ENCODE measurements at places on chromosomes 5 and 9.

DNA sequence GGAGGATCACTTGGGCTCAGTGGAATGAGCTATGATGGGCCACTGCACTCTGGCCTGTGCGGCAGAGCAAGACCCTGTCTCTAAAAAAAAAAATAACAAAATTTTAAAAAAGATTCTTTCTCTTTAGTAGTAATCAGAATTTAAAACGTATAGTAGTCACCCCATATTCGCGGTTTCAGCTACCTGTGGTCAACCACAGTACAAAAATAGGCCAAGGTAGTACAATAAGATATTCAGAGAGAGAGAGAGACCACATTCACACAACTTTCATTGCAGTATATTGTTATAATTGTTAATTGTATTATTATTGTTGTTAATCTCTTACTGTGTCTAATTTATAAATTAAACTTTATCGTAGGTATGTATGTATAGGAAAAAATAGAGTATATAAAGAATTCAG, 18.7 kb downstream of the INIP start:
- no peak for DNase-seq

- DNase-seq = no peak
Measured at GRCh38 chr9:91395553-91396471, 27.8 kb downstream of the NFIL3 start.

DNA sequence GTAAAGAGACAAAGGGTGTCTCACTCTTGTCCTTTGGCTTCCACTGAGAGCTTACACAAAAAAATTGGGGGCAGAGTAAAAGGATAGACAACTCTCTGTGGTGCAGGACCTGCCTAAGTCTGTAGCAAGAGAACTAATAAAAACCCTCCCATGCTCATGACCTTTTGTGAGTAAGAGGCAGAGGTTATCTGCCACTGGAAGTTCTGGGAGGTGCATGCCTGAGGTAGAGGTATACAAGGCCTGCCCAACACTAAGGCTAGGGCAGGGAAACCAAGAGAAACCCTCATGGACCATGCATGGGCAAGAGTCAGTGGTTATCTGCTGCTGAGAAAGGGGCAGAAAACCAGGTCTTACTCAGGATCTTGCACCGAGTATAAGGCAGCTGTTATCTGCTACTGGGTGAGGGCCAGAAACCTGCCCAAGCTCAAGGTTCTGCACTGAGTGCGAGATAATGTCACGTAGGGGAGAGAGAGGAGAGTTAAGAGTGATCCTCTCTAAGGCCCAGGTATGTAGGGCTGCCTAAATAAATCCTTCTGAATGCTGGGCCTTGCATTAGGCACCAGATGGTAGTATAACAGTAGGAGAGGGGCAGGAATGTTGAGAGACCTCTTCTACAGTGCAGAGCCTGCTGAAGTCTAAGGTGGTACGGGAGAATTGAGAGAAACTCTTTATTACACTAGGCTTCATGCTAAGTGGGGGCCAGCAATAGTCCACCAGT, 143.4 kb downstream of the MACROH2A1 start:
- DNase-seq = no peak

DNA sequence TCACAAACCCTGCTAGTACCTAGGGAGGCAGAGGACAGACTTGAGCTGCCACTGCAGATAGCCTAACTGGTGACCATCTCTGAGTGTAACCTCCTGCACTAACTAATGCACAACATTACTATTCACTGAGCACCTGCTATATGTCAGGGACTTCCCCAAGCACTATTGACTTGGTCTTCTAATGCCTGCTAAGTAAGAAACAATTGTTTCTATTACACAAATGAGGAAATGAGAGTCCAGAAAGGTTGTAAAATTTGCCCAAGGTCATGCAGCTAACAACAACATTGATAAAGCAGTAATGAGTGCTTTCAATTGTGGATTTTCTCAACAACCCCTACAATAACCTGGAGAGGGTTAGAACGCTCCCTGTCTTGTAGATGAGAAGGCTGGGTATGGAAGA, 183.7 kb downstream of the ZNF462 start:
- DNase-seq = no peak

GRCh38 chr5:15558240-15558639, 58.3 kb downstream of the FBXL7 start:
- no peak for DNase-seq

DNA sequence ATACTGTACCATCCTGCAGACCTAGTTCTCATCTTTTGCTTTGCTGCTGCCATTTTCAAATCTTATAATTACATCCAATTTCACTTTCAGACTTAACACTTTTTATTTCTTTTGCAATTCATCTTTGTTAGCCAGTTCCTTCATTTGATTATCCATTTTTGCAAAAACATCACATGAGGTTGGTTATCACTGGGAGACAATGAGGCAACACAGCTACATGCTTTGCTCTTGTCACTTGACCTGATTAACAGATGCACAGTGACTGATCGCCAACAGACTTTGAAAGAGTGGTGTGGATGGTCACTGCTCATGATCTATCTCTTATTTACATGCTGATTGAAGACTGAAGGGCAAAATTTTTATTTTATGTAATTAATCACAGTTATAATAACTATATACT, 17.0 kb upstream of the RNF20 start:
- DNase-seq = no peak

DNA sequence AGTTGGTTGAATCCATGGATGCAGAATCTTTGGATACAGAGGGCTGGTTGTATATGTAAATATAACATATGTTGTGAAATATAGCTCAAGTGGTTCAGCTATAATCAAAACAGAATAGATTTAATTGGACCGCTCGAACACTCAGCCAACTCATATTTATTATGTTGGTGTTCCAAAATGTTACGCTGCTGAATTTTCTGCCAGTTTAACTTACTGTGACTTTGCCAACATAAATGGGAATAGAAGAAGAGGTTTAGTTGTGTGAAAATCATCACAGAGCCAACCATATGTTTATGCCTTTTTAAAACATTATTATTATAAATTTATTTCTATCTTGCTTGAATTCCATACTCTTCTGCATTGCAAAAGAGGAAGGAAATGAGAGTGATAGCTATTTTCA, 178.2 kb upstream of the FBXL7 start:
- DNase-seq = no peak

DNA sequence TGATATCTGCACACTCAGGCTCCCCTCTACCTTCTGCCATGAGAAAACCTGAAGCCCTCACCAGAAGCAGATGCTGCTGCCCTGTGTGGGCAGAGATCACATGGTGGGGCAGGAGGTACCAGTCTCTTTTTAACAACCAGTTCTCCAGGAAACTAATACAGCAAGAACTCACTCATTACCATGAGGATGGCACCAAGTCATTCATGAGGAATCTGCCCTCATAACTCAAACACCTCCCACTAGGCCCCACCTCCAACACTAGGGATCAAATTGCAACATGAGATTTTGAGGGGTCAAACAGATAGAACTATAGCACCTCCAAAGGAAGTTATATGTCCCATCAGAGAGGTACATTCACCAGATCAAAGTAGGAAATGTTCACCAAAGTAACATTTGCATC, 136.3 kb upstream of the SHB start:
- no peak for DNase-seq

- DNase-seq = no peak
Measured at GRCh38 chr9:116005205-116005604, 148.4 kb upstream of the PAPPA start.

- DNase-seq = no peak
Measured at GRCh38 chr9:68419901-68420300, 63.5 kb downstream of the PGM5 start.

DNA sequence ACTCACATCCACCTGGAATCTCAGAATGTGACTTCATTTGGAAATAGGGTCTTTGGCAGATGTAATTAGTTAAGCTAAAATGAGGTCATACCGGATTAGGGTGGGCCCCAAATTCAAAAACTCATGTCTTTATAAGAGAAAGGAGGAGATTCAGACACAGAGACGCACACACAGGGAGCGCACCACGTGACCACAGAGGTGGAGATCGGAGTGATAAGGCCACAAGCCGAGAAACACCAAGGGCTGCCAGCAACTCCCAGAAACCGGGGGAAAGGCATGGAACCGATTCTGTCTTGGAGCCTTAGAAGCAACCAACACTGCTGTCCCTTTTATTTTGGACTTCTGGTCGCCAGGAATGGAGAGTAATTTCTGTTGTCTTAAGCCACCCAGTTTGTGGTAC, 31.8 kb upstream of the LMX1B start:
- no peak for DNase-seq

- no peak for DNase-seq
Measured at GRCh38 chr5:81195335-81195929, 37.7 kb upstream of the CKMT2 start.

GRCh38 chr5:119365847-119366539, 10.2 kb downstream of the TNFAIP8 start:
- no peak for DNase-seq

- no peak for DNase-seq
Measured at GRCh38 chr9:70105147-70105546, 61.5 kb downstream of the MAMDC2 start.

GRCh38 chr5:109177782-109178181, 232.0 kb downstream of the PJA2 start:
- no peak for DNase-seq

DNA sequence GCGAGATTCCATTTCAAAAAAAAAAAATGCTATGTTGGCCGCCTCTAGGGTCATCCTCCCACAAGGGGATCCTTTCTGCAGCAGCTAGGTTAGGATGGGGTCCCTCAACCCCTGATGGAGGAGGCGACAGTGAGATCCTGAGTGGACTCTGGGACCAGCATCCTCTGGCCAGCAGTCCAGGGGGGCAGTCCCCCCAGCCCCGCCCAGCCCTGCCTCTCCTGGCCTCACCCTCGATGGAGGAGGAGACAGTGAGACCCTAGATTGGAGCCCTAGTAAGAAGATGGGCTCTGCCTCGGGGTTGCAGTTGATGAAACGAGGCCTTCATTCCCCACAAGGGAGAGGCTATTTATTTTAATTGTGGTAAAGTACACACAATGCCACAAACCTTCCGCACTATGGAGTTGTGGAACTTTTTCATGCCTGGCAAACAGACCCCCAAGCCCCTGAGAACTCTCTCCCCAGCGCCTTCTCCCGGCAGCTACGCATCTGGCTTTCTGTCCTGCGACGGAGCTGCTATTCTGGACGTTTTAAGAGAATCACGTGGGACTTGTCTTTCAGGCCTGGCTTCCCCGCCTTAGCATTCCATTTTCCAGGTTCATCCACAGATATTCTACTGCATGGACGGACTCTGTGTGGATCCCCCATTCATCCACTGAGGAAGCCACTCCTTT, 15.8 kb downstream of the VAV2 start:
- no peak for DNase-seq

DNA sequence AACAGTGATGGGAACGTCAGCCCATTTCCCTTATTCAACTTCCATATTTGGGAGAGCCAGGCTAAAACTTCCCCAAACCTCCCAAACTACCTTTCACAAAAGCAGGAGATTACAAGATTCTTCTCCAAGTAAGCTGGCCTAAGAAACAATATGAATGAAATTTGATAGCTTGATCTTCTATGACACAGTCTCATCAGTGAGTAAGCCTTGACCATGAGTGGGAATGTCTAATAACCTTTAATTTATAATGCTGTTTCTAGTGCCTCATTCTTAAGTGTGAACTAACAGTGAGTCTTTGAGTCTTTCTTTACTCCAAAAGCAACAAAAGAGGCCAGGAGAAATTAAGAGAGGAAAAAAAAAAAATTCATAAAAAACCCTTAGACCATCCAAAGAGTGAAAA, 1379.9 kb downstream of the EFNA5 start:
- DNase-seq = no peak

DNA sequence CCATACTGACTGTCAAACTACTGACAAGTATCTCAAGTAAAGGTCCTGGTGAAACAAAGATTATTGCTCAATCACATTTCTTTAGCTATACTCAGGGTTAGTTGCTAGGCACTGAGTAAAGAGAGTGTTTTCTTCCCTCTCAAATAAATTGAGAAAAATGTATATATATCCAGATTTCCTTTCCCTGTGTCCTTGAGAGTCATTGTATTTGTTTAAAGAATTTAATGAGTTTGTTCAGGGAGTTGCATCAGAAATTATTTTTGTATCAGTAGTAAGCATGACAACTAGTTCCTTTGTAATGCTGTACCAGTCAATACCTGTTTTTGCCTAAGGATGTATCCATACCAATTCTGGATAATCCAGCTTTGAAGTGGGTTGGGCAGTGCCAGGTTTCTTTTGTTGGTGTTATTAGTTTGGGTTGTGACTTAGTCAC, 3.2 kb upstream of the ANKHD1 start:
- no peak for DNase-seq

DNA sequence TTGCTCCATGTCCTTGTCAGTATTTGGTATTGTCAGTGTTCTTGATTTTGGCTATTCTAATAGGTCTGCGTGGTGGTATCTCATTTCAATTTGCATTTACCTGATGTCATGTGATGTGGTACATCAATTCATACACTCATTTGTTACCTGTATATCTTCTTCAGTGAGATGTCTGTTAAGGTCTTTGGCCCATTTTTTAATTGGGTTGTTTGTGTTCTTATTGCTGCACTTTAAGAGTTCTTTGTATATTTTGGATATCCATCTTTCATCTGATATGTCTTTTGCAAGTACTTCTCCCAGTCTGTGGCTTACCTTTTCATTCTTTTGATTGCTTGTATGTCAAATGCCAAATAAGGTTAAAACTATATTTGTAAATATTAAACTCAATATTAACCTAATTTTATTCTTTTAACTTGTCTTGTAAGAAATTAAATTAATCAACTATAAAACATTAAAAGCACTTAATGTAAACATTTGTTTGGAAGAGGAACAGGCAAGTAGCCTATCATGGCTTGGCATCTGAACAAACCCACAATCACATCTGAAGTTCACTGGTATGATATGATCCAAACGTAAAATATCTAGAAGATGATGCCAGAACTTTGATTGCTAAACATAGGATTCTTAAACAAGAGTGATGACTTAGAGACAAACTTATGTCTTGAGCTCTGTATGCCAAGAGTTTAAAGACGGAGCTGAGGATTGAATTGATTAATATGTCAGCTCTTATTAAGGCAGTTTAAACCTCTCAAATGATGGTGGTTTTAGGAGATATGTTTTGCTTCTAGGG, 587.3 kb downstream of the ANXA1 start:
- DNase-seq = no peak

- no peak for DNase-seq
Measured at GRCh38 chr9:136609838-136610311, 52.8 kb upstream of the EGFL7 start.

DNA sequence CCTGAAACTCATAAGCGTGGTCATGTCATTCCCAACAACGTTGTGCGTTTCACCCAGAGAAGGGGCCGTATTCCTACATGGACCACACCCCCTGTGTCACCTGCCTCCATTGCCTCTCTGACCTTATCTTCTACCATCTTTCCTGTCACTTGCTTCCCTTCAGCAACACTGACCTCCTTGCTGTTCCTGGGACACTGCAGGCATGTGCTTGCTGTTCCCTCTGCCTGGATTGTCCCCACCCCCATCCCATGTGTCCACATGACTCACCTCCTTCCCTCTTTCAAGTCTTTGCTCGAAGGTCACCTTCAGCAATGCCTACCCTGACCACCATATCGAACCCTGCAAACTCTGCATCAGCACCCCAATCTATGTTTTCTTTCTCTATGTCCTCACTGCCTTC, 133.2 kb upstream of the ZNF618 start:
- no peak for DNase-seq

- no peak for DNase-seq
Measured at GRCh38 chr9:78927099-78927940, 630.4 kb downstream of the PSAT1 start.
